ENCODE measurements at places on chromosomes 16 and 17.

- no peak for DNase-seq
Observed at GRCh38 chr17:34248511-34249024, 6.5 kb upstream of the CCL2 start.

DNA sequence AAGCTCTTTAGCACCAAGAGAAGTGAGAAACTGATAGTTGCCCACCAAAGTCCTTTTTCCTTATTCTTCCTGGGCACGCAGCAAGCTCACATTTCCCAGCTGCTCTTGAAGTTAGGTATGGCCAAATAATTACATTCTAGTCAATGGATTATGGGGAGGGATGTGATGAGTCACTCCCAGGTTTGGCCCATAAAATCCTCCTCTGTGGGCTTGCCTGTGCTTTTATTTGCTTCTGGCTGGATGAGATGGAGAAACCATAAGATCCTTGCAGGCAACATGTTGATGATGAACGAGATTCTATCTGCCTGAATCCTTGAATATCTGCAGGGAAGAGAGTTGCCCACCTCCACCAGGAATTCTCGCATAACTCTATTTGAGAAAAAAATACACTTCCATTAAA lies 568.3 kb upstream of the SALL1 start:
- no peak for DNase-seq

DNA sequence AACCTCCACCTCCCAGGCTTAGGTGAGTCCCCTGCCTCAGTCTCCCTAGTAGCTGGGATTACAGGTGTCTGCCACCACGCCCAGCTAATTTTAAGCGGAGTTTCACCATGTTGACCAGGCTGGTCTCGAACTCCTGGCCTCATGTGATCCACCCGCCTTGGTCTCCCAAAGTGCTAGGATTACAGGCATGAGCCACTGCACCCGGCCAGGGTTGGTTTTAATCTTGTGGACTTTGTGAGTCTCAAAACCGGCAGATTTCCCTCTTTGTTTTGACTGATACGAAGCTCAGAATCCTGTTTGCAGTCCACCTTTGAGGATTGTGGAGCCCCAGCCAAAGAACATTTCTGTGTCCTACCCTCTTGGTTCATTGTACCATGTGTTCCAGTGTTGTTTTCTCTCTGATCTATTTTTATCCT lies 16.4 kb upstream of the CPSF4L start:
- no peak for DNase-seq

DNA sequence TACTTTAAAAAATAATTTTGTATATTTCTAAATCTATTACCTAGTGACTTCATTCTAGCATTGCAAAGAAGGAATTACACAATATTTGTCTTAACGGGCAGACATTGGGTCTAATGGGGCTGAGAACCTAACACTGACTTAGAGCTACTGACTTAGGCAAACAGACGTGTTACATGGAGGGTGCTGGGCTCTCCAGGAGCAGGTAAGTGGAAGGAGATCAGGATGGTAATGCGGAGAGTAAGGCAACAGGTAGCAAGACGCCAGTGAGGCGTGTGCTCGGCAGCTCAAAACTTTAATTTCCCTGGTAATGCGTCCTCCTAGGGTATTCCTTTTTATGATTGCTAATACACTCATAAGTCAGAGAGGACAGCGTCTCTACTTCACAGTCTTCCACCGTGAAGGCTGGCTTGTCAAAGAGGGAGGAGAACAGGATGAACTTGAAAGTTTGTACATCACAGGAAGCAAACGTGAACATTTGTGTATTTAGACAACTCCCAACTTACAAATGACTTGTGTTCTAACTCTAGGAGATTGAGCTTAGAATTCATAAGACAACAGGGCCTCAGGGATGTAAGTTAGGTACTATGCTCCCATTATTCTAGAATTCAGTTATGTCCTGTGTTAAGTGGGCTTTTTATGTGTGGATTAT lies 4.6 kb downstream of the KRT28 start:
- no peak for DNase-seq

Measured in CD4-positive, alpha-beta T cell treated with Interleukin-2 at 100 ng/mL for 4 hours (primary cell).